ENCODE measurements at places on chromosomes 6 and 20.

- DNase-seq = peak; percentile 46
Observed at GRCh38 chr6:118894425-118895260, 691 bp downstream of the ASF1A start.

DNA sequence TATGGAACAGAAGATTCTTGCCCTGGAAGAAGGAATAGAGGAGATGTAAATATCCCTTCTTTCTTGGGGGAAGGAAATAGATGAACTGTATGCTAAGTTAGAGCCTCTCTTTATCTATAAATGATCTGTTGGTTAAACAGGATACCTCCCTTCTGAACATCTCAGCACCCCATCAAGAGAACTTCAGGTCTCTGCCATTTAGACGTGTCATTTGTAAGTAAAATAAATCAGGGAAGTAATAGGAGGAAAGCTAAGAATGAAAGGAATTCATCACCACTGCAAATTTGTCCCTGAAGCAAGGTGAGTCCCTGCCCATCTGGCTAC lies 42.5 kb upstream of the TNFAIP3 start:
- DNase-seq = no peak

- DNase-seq = no peak
Observed at GRCh38 chr6:149359440-149359839, 40.6 kb upstream of the SUMO4 start.

- no peak for DNase-seq
Observed at GRCh38 chr20:45087097-45087790, 13.7 kb downstream of the KCNS1 start.

GRCh38 chr20:4006640-4007039 lies 8.7 kb downstream of the RNF24 start:
- DNase-seq = peak; percentile 56

- DNase-seq = peak; percentile 53
Observed at GRCh38 chr20:38805958-38806854, 709 bp downstream of the PPP1R16B start.

Data from substantia nigra (tissue), 51 donors.